HFFc6 (cell line): ENCODE measurements at places on chromosomes 7 and 10. TPM values are rescaled to one million over a fixed set of nuclear protein-coding genes. Genes with fewer than 3 reads are reported as not detected.

CALML3 gene
- not detected in 3 replicates for total RNA-seq

EN2 gene
- total RNA-seq, result not detected in 2 replicates

DNAH11 gene
- total RNA-seq, result 0.72 to 2.4 TPM (median 1.3 TPM) in 3 replicates

ARHGEF5 gene
- total RNA-seq, result not detected in 3 replicates

CPED1 gene
- 71.5 and 92.0 TPM in 2 replicates for total RNA-seq

NXPH1 gene
- total RNA-seq, result not detected in 2 replicates

CRHR2 gene
- not detected in 3 replicates for total RNA-seq

SOSTDC1 gene
- not detected in 3 replicates for total RNA-seq

NEUROG3 gene
- total RNA-seq, result not detected in 3 replicates

AOAH gene
- not detected in 3 replicates for total RNA-seq

VAX1 gene
- not detected in 3 replicates for total RNA-seq

SPDYE3 gene
- total RNA-seq, result not detected in 3 replicates

EIF5AL1 gene
- total RNA-seq, result 0.42 to 0.61 TPM (median 0.54 TPM) in 3 replicates

DPP6 gene
- not detected in 3 replicates for total RNA-seq

SPAM1 gene
- total RNA-seq, result not detected in 3 replicates

MINDY4 gene
- total RNA-seq, result 1.8 to 2.9 TPM (median 2.7 TPM) in 3 replicates

GDF2 gene
- total RNA-seq, result not detected in 2 replicates

ADARB2 gene
- total RNA-seq, result not detected in 2 replicates

FAM180A gene
- total RNA-seq, result 5.5 and 51.4 TPM in 2 replicates

CLCN1 gene
- not detected in 3 replicates for total RNA-seq

TAS2R3 gene
- not detected in 3 replicates for total RNA-seq

CCDC7 gene
- 2.6 and 3.1 TPM in 2 replicates for total RNA-seq

UPK3BL2 gene
- total RNA-seq, result 5.3 to 10.3 TPM (median 7.3 TPM) in 3 replicates

AFAP1L2 gene
- total RNA-seq, result 0.09 TPM in 1 of 2 replicates, not detected in the other

ARL3 gene
- 13.3 to 16.4 TPM (median 14.7 TPM) in 3 replicates for total RNA-seq
